SHP77 (cell line): ENCODE measurements at places on chromosomes 5 and 9.

GRCh38 chr5:41921874-41922273, 3.2 kb upstream of the FBXO4 start:
- DNase-seq: no peak

GRCh38 chr5:143932584-143932983, 120.6 kb downstream of the HMHB1 start:
- DNase-seq: no peak

DNA sequence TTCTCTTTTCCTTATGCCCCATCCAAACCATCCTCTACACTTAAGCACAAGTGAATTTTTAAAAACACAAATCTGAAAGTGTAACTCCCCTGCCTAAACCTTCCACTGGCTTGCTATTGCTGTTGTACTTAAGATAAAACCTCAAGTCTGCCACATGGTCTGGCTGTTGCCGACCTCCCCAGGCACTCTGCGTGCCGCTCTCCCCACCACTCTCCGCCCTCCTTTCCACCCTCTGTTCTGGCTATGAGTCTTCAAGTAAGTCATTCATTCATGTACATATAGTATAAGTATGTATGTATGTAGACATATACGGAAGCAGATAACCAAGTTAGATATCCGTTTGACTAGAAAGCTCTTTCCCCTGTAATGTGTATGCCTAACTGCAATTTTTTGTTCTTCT, 94.7 kb upstream of the ANKRD55 start:
- no peak for DNase-seq

- peak; percentile 46 for DNase-seq
Observed at GRCh38 chr9:127637322-127637847, 25.3 kb downstream of the STXBP1 start.

DNA sequence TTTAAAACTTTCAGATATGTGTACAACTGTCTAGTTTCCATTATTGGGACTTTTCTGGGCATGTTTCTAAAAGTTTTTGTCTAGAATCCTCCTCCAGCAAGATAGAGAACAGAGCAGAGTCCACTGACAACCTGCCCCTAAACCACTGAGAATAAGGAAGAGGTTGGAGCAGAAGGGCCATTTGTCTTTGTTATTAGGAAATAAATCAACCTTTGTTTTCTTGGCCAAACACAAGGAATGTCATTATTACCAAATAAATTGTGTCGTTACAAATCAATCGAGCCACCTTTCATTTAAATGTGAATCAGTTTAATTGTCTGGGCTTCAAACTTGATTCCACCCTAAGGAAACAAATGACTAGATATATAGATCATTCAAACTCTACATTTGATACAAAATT, 81.4 kb downstream of the GAS1 start:
- DNase-seq: no peak

DNA sequence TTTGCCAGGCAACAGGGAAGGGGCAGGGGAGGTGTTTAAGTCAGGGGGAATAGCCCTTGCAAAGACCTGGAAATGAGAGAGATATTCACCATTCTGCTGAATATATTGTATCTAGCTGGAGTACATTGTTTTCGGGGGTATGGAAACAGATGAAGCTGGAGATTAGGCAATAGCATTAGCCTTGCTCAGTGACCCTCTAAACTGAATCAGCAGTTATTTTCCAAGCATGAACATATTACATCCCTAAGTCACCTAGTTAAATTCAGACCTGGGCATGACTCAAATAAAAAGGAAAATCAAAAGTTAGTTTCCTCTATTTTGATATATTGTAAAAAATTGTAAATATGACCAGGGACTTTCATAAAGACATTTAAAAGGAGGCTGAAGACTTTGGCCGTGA, 544.6 kb upstream of the TRPC7 start:
- no peak for DNase-seq

DNA sequence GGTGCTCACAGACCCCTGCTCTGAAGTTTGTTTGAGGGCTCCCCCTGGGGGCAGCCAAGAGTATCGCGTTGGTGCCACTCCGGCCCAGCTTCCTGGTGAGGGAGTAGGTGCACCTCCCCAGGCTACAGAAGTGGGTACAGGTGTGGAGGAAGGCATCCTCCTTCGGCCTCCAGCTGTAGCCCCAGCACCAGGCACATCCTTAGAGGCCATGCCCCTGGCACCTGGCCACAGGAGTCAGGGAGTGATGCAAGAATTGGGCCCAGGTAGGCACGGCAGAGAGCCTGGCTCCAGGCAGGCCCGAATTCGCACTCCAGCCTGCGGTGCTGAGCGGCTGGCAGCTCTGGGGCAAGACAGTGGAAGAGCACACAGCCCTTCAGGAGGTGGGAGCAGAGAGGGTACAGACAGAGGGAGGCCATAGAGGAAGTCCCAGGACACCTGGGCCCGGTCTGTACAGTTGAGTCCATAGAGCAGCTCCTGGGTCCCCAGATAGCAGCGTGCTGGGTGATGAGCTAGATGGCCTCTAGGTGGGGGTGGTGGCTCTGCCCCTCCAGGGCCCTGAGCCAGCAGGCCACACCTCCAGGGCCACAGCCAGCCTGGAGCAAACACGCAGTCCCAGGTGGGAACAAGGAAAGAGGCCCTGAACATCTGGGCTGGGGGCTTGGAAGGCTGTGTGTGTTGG, 2.4 kb downstream of the SAPCD2 start:
- DNase-seq: peak; percentile 74

GRCh38 chr5:151670083-151670686, 16.5 kb downstream of the SPARC start:
- DNase-seq: no peak

DNA sequence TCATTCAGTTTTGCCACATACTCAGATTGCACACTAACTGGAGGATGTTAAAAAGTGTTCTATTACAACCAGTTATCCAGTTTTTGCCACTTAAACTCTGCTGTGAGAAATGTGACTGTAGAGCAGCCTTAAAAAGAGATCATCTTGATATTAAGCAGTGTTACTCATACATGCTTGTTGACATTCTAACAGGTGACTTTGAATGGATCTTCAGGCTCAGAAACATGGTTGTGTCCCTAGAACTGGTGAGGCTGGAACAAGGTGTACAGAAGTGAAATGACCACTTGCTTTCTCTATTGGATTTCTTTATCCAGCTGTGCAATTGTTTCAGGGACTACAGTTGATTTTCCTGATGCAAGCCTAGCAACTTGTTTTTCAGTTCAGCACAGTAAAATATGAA, 166.1 kb upstream of the CCDC152 start:
- DNase-seq: no peak

DNA sequence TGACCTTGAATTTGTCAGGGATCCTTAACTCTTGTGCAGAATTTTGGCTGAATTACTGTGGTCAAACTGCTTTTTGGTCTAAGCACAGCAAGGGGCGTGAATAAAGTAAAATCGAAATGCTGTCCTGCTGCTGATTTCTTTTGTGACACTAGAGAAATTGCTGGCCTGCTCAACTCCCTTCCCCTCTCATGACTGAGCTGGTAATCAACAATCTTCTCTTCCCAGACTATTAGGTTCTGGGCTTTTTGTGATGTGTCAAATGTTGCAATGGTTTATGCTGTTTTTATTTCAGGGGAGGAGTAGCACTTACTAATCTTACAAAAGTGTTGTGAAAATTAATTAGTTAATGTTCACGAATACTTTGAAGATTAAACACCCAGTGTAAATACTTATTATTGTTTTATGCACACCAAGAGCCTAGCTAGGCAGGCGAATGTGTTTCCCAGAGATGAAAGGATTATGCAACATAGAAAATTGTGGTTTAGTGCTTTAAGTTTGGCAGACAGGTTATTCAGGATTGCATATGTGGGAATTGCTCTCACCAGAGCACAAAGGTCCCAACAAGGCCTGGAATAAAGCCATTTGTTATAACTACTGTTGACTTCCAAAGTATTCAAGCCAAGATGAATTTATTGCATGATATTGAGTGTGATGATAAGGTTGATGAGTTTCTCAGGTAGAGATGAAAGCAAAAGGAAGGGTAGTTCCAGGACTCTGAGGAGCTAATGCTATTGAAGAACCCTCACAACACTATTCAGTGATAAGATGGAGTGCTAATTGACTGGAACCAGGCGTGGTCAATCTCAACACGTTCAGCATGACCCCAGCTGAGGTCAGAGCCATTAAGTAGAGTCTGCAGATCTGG, 280.7 kb upstream of the ZNF608 start:
- DNase-seq: no peak

DNA sequence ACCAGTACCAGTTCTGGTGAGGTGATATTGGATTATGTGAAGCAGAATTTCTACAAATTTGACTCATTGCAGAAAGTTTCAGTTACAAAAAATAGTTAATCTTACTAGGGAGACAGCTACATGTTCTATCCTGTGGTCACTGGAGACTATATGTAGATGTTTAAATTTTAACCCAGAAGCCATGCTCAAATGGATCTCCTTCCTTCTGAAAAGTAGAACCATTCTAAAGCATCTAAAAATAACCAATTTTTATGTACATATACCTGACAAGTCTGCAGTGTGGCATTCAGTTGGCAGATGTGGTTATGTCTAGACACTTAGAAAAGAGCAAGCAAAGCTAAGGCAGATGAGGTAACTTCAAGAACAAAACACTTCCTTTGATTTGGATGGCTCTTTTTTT, 65.5 kb upstream of the POU4F3 start:
- DNase-seq: no peak

DNA sequence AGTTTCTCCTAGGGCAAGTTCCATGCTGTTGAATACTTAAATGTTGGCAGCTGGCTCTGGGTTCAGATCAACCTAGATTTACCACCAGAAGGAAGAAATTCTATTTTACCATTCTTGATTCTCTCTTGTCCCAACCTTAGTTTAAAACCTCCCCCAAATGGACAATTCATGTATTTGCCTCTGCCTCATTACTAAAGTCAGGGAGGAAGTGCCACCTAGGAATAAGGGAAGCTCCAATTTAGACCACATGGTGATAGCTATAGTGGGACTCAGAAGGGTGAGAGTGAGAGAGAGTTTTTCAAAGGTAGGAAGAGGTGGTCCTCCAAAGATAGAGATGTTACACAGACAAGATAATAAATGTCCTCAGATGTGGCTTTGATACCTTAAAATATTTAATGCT, 53.4 kb upstream of the PAM start:
- no peak for DNase-seq

DNA sequence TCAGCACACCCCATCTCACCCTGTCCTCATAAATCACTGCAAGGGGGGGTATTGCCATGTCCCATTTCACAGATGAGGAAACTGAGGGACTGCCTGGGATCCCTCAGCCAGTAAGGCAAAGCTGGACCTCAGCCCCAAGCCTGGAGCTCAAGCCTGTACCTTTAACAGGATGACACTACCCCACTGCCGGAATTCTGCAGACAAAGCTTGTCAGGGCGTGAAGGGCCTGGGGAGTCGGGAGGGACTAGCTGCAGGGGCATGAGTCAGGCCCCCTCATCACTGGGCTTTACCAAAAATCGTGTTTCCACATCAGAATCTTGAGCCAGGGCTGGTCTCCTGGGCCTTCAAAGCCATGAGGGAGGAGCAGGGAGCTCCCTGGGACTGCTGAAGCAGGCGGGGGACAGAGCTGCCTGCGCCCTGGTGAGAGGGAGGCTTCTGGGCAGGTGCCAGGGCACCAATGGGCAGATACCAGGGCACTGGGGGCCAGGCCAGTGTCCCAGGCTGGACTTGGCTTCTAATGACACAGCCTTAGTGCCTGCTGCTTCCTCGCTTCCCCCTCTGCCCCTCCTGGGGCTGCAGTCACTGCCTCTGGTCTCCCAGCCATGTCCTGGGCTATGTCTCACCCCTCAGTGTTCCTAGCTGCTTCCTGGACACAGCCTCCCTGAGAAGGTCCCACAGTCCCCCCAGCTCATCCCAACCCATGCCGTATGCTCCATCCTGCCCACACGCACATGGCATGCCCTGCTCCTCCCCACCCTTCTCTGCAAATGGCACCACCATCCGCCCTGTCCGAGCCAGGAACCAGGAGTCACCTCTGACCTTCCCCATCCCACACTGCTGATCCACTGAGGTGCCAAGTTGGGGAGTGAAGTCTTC, 80.7 kb downstream of the LMX1B start:
- DNase-seq: no peak

DNA sequence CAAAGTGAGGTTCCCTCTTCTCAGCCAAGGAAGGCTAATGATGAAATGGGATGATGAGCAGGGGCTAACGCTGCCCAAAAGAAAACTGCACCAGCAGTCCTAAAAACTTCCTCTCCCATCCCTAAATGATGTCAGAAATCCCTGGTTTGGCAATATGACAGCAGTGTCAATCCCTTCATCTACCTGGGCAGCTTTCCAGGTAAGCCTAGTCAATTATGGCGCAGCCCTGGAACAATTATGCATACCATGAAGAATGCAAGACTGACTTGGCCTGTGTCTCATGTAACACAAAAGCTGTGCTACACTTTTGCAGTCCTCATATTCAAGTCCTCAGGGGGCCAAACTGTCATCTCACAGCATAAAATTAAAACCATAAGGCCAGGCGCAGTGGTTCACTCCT, 7.0 kb downstream of the DMGDH start:
- no peak for DNase-seq

DNA sequence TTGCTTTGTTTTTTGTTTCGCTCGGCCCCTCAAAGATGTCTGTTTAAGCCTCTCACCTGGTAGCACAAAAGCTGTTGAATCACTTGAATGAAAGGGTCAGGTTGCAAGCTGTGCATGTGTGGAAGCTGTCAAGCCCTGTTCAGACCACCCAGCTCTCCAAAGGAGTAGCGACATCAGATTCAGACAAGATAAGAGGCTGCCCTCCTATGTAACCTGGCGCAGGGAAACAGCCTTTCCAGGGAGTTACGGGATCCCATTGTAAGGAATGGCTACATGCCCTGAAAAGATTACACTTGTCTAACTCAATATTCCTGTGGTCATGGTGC, 2.9 kb downstream of the FREM1 start:
- no peak for DNase-seq

GRCh38 chr5:88883059-88883835, at the start of gene MEF2C:
Gene MEF2C, minus strand, starts transcription at chr5:88883184. Its CDS starts 59,396 bp downstream, at chr5:88823788.
- DNase-seq: peak; percentile 69

DNA sequence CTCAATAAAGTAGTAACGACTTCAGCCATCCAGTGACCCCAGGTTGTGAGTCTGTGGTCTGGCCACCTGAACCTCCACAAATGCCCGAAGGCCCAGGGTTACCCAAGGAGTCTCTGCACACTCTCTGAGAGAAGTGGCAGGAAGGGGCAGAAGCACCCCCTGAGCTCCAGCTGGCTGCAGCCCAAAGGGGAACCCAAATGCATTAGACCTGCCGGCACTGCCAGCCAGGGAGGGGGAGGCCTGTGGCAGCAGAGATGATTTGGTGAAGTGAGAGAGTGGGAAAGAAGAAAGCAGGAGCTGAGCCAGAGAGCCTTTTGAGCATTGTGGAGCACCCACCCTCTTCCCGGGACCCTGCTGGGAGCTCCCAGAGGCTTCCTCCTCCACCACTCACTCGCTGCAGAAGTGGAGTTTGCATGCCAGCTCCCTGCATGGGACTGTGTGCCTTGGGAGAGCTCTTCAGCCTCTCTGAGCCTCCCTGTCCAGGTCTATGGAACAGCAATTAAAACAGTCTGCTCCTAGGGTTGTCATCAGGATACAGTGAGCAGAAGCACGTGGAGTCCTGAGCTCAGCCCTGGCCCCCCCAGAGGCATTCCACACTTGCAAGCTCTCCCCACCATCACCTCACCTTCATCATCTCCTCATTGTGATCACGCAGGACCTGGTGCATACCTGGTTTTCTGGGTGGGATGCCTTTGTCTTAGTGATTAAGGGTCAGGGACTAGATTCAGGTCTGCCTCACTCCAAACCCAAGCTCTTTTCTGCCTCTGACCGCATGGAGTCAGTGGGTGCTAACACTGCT, 13.8 kb upstream of the ANGPTL2 start:
- no peak for DNase-seq

GRCh38 chr5:28748446-28748845, 1710.1 kb upstream of the CDH9 start:
- no peak for DNase-seq

GRCh38 chr9:11758016-11758415, 935.2 kb upstream of the TYRP1 start:
- no peak for DNase-seq
